Choroid plexus epithelial cell (primary cell): ENCODE measurements at places on chromosomes 7 and 10.

DNA sequence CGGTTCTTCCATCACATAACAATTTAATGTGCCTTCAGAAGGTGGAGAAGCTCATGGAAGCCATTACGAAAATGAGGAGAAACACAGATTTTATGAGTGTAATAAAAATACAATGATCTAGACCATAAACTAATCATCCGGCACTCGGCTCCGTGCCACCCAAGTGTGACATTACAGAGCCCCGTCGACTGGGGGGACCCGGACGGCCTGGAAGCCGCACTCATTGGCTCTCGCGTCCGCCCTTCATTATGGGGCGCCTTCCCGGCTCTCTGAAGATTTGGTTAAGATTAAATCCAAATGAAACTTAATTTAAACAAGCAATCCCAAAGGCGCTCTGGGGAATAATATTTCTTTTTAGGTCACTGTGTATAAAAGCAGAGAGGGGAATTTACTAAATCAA, 242.6 kb downstream of the DNAJB6 start:
- no peak for DNase-seq

DNA sequence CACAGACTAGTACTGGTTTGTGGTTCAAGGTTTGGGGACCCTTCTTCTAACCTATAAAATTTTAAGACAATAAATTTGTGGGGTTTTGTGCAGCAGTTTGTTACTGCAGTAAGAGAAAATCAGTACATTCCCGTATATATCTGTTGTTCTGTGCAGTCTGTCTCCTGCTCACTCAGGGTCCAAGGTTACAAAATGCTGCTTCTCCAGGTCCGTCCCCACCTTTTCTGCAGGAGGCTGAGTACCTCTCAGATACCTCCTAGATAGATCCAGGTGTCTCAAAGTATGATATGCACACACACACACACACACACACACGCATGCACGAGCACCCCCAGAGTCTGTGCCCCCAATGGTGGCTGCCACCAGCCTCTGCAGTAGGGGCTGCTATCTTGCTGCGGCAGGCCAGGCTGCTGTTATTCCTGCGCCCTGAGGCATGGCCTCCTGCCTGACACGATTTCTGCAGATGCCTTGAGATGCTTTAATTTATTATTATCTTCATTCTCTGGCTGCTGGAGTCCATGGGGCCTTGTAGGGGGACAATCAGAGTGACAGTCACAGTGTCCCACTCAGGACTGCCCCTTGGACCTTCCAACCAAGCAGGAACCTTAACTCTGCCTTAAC, 25.2 kb upstream of the ASL start:
- DNase-seq = no peak

- no peak for DNase-seq
Measured at GRCh38 chr10:102608487-102608886, 35.8 kb upstream of the TRIM8 start.

DNA sequence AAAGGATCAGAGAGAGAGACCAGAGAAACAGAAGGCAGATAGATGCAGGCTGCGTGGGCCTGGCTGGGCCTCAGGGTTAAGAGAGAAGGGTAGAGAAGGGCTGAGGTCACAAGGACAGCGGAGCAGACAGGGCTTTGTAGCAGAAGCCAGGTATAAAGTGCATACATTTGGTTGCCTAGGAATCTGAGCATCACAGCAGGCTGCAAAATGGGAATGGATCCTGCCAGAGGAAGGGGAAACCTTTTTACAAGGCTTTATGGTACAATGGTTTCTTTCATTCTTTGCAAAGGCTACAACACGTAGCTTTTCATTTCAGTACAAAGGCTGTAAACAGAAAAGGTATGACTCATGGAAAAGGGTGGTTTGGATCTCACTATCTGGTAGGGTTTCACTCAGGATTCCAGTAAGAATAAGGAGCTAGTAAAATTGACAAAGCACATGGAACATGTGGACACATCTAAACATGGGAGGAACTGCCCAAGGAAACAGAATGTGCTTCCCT, 275.1 kb downstream of the DOCK4 start:
- peak; percentile 73 for DNase-seq

- DNase-seq = no peak
Measured at GRCh38 chr7:133980804-133981203, 146.3 kb upstream of the LRGUK start.
